ENCODE measurements at places on chromosomes 7 and 10. TPM values are rescaled to one million over a fixed set of nuclear protein-coding genes. Genes with fewer than 3 reads are reported as not detected.
A peak's percentile ranks its signal among the peaks of the same experiment; 100 is the strongest.

The EPO gene
- total RNA-seq = 0.30 TPM

The PWWP2B gene
- 14.3 TPM for total RNA-seq

The ANXA7 gene
- 141 TPM for total RNA-seq

The CACNB2 gene
- 3.3 TPM for total RNA-seq

GRCh38 chr7:92992932-92993331, 124.8 kb downstream of the SAMD9 start:
- H3K27ac ChIP-seq = no peak overlapping the region
- no peak for DNase-seq
- no peaks in the 10 kb centered on the region for H3K27me3 ChIP-seq
- H3K4me1 ChIP-seq = no peaks in the 10 kb centered on the region
- no peak overlapping the region for H3K4me3 ChIP-seq

DNA sequence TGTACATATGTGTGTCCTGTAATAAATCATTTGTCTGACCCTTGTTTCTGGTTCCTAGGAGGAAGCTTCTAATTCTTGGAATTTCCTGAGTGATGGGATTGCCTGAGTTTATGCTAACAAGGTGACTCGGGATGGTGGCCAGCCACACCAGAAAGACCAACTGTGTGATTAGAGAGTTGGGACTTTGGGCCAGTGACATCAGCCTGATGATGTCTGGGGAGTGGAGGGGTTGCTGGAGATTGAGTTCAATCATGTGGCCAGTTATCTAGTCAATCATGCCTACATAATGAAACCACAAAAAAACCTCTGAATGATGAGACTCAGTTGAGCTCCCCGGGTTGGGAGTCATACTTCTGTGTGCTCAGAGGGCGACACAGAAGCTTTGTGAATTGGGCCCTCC, 23.5 kb upstream of the CARD11 start:
- no peak overlapping the region for H3K27ac ChIP-seq
- H3K36me3 ChIP-seq = no peaks in the 10 kb centered on the region
- no peaks in the 10 kb centered on the region for H3K27me3 ChIP-seq
- no peak overlapping the region for H3K4me3 ChIP-seq
- no peak for DNase-seq

DNA sequence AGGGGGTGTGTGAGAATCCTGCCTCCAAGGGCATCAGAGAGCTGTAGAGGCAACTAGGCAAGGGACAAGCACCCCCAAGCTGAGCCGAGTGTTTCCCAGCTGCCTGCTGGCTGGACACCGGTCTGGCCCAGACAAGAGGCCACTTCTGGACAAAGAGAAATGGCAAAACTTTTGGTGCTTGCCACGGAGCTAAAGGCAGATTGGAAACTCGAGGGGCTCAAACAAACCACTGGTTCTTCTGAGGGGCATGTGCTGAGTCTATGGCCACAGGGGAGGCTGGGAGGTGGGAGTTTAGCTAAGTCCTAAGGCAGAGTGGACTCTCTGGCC, 66.5 kb upstream of the INPP5A start:
- H3K27ac ChIP-seq = peak overlapping the region; percentile 91
- H3K27me3 ChIP-seq = no peaks in the 10 kb centered on the region
- no peak for DNase-seq
- H3K4me3 ChIP-seq = no peak overlapping the region

DNA sequence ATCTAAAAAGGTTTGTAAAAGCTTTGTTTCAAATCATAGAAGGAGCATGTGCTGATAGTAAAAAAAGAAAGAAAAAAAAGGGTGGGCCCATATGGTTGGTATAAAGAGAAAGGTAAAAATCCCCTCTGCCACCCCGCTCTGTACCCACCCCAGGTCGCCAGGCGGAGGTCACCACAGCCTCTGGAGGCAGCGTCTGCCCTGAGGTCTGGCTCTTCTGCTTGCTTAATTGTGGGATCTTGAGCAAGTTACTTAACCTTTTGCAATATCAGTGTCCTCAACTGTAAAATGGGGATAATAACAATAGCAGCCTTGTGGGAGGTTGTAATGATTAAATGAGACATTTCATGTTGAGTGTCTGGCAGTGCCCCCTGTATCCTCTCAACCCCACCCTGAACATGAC, 10.7 kb upstream of the PCBD1 start:
- H3K27me3 ChIP-seq = no peaks in the 10 kb centered on the region
- H3K36me3 ChIP-seq = no peaks in the 10 kb centered on the region
- no peak overlapping the region for H3K4me3 ChIP-seq
- H3K4me1 ChIP-seq = no peaks in the 10 kb centered on the region
- H3K27ac ChIP-seq = no peak overlapping the region

DNA sequence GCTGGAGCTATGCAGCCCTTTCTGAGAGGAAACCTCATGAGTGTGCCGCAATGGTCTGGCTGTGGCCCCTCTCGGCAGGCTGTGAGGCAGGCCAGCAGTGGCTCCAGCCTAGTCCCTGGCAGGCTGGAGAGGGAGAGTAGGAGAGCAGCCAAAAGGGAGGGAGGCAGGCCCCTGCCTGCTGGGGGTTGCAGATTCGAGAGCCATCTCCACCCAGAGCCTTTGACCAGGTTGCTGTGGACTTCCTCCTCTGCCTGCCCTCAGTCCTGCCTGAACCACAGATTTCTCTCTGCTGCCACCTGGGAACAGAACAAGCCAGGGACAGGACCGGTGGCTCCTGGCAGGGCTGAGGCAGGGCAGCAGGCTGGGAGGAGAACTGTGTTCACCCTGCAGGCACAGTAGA, 13.9 kb downstream of the PAX2 start:
- H3K4me1 ChIP-seq = no peaks in the 10 kb centered on the region
- DNase-seq = no peak

- no peaks in the 10 kb centered on the region for H3K4me1 ChIP-seq
- no peaks in the 10 kb centered on the region for H3K36me3 ChIP-seq
- no peak overlapping the region for H3K27ac ChIP-seq
Observed at GRCh38 chr7:95509199-95509598, 23.5 kb downstream of the ASB4 start.

GRCh38 chr10:91206427-91206826, 14.0 kb upstream of the PCGF5 start:
- H3K4me3 ChIP-seq = no peak overlapping the region
- no peak overlapping the region for H3K27ac ChIP-seq
- peaks cover 38% of the 10 kb centered on the region for H3K4me1 ChIP-seq
- no peaks in the 10 kb centered on the region for H3K27me3 ChIP-seq

GRCh38 chr7:134920026-134920753, 66.1 kb upstream of the AGBL3 start:
- peaks cover 15% of the 10 kb centered on the region for H3K4me1 ChIP-seq
- DNase-seq = no peak
- no peak overlapping the region for H3K4me3 ChIP-seq
- H3K36me3 ChIP-seq = peaks cover 7% of the 10 kb centered on the region

DNA sequence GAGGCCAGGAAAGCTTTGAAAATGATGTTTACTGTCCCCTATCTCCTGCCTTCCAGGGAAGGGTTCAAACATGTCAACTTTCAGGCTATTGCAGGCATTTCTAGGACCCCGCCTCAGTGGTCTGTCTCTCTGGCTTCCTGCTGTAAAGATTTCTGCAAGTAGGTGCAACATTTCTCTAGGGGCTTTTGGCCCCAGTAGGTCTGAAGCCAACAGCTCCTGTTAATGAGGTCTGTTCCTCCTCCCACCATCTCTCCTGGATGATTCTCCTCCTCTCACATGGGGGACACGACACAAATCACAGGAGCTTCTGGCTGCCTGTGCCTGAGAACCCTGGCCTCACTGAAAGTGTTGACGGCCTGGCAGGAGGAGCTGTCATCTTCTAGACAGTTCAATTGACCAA, 194.3 kb downstream of the CYP26A1 start:
- H3K4me1 ChIP-seq = no peaks in the 10 kb centered on the region
- H3K27ac ChIP-seq = no peak overlapping the region
- no peak for DNase-seq
- H3K4me3 ChIP-seq = no peak overlapping the region
- H3K27me3 ChIP-seq = no peaks in the 10 kb centered on the region
- H3K36me3 ChIP-seq = no peaks in the 10 kb centered on the region

DNA sequence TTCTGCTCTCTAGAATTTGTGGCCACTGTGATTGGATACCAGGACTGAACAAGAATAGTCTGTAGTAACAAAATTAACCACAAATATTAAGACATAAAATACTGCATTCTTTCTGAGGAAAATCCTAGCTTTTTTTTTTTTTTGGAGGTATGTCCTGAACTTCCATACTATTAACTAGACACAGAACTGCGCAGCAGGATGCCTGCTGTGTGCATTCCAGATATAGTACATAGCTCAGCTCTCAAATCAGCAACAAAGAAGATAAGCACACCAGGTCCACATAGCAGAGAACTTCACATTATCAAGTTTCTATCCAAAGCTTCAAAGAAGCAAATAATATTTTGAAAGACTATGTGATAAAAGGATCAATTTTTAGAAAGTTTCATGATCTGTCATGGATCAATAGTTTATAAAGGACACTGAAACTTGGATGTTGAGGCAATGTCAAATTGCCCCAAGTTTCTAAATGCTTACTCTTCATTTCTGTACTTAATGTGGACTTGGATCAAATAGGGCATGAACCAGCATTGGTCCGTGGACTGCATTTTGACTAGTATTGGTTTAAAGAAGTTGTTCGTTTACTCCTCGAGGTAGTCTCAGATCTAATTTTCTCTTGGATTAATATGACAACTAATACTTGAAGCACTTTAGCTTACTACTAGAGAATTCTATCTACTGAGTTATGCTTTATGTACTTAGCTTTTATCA, 15.4 kb downstream of the NAMPT start:
- no peak overlapping the region for H3K27ac ChIP-seq
- DNase-seq = no peak
- no peak overlapping the region for H3K4me3 ChIP-seq
- no peaks in the 10 kb centered on the region for H3K4me1 ChIP-seq

GRCh38 chr10:117768333-117769042, 225.9 kb downstream of the EMX2 start:
- H3K36me3 ChIP-seq = no peaks in the 10 kb centered on the region
- H3K27ac ChIP-seq = no peak overlapping the region
- DNase-seq = no peak
- no peaks in the 10 kb centered on the region for H3K4me1 ChIP-seq

DNA sequence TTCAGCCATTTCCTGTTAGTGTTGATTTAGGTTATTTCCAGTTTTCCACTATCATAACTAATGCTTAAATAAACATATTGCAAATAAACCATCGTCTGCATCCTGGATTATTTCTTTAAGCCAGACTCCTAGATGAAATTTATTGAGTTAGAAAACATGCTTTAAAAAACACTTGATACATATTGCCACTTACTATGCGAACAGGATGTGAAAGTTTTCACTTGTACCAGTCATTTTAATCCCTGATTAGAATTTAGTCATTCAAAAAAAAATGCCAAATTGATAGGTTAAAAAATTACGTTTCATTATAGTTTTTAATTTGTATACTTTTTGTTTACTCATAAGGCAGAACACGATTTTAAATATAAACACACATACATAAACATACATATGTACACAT, 309.6 kb downstream of the RNLS start:
- no peaks in the 10 kb centered on the region for H3K27me3 ChIP-seq
- H3K36me3 ChIP-seq = no peaks in the 10 kb centered on the region
- H3K27ac ChIP-seq = no peak overlapping the region
- no peaks in the 10 kb centered on the region for H3K4me1 ChIP-seq

GRCh38 chr10:113222207-113222606, 272.2 kb downstream of the TCF7L2 start:
- H3K36me3 ChIP-seq = no peaks in the 10 kb centered on the region
- no peaks in the 10 kb centered on the region for H3K27me3 ChIP-seq
- no peak overlapping the region for H3K4me3 ChIP-seq
- DNase-seq = no peak
- H3K27ac ChIP-seq = no peak overlapping the region

DNA sequence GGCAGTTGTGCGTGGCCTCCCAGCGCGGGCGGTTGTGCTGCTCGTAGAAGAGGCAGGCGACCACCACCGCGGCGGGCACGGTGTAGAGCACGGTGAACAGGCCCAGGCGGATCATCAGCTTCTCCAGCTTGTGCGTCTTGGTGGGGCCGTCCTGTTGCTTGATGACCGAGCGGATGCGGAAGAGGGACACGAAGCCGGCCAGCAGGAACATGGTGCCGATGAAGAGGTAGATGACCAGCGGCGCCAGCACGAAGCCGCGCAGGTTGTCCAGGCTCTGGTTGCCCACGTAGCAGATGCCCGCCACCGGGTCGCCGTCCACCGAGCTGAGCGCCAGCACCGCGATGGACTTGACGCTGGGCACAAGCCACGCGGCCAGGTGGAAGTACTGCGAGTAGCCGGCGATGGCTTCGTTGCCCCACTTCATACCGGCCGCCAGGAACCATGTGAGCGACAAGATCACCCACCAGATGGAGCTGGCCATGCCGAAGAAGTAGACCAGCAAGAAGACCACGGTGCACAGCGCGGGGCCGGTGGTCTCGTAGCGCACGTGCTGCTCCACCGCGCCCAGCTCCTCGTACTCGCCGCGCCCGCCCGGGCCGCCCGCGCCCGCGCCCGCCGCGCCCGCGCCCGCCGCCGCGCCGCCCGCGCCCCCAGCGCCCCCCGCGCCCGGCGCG, 2.2 kb downstream of the FZD8 start:
- DNase-seq = no peak
- H3K27ac ChIP-seq = no peak overlapping the region
- peaks cover 11% of the 10 kb centered on the region for H3K4me1 ChIP-seq
- H3K4me3 ChIP-seq = peak overlapping the region; percentile 53
- H3K27me3 ChIP-seq = no peaks in the 10 kb centered on the region
- no peaks in the 10 kb centered on the region for H3K36me3 ChIP-seq

DNA sequence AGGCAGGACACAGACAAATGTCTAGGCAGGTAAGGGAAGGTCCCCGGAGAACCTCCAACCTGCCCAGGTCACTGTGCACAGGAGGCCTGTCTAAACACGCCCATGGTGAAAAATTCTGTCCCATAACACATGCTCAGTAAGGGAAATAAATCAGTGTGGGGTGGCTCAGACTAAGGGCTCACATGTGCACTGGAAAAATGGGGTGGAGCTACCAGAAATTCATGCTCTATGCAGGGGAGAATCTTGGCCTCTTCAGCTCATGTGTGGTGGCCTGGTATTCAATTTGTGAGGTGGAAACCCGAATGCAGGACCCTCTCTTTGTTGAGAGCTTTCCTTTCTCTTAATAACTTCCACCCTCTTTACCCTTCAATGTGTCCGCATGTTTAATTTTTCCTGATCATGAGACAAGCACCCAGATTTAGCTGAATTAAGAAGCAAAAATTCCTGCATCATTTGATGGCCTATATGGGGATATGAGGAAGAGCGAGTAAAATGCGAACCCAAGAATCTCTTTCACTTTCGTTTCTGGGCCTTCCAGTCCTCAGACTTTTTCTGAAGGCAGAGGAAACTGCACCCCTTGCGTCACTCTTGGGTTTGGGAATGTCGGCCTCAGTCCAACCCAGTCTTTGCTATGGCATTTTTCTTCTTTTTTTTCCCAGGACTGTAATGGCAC, 163.2 kb downstream of the DGKB start:
- no peak overlapping the region for H3K27ac ChIP-seq
- DNase-seq = no peak
- H3K27me3 ChIP-seq = no peaks in the 10 kb centered on the region
- no peaks in the 10 kb centered on the region for H3K4me1 ChIP-seq
- no peak overlapping the region for H3K4me3 ChIP-seq
